ENCODE measurements at places on chromosomes 11 and 22.
A peak's percentile ranks its signal among the peaks of the same experiment; 100 is the strongest.

DNA sequence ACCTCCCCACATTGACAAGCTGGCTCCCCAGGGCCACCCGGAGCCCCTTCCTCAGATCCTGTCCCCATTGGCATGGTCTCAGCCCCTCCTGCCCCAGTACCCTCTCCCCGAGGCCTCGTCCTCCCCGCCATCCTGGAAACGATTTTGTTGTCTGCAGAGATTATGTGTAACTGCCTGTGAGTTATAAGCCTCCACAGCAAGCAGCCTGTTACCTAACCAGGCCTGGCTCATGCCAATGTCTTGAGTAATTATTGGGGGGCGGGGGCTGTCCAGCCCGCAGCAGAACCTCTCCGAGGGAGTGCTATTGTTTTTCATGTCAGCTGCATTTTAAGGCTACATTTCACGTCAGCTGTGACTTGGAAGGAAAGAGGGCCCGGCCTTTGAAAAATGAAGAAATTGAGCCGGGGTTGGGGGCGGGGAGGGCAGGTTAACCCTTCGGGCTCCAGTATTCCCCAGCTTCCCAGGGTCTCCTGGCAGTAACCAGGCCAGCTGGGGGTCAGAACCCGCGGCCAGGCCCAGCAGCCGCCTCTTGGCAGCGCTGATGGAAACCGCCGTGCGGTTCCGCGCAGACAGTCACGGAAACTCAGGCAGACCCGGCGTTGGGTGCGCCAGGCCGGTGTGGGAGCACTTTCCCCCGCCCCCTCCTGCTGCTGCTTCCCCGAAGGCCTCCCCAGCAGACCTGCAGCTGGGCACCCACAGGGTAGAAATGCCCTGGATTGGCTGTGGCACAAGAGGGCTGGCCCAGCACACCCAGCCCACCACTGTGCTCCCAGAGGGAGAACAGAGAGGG, 59.5 kb downstream of the CDKN1C start:
- peak; percentile 93 for DNase-seq

GRCh38 chr11:68377389-68377795, 65.0 kb downstream of the LRP5 start:
- DNase-seq = no peak

- no peak for DNase-seq
These were observed 125.0 kb upstream of the LARGE1 start for GRCh38 chr22:34045311-34045710.

GRCh38 chr22:32643246-32643645, 158.3 kb upstream of the TIMP3 start:
- DNase-seq = no peak

- no peak for DNase-seq
These were observed 7.8 kb downstream of the OR8B12 start for GRCh38 chr11:124535552-124536232.

- DNase-seq = peak; percentile 66
These were observed 49.9 kb upstream of the SEPTIN5 start for GRCh38 chr22:19664406-19664805.

GRCh38 chr11:82974851-82975250, 73.3 kb downstream of the DDIAS start:
- DNase-seq = no peak

- no peak for DNase-seq
These were observed 410.7 kb upstream of the KIRREL3 start for GRCh38 chr11:127411283-127411682.

DNA sequence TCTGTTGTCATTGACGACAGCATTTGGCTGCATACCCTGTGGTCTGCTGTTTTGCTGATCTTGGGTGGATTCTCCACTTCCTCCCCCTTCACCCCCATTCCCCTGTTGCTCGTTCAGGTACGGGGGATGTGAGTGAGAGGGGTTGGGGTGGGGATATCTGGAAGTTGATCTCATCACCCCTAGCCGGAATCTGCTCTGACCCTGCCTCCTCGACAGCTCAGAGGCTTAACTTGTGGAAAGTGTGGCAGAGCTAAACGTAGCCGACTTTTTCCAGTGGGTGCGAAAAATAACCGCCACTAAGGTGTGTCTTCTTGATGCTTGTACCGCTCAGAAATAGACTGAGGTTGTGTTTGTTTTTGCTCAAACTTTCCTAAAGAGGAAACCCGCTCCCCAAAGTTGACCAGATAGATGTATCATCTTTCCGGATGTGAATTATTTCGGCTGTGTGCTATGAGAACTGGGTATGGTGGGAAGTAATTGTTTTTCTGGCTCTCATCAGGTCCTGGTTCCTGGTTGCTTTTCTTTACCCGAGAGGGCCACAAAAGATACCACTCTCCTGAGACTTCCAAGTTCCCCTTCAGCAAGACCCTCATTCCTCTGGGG, 6.6 kb downstream of the ZBTB16 start:
- DNase-seq = no peak

- no peak for DNase-seq
These were observed 15.6 kb upstream of the FXYD2 start for GRCh38 chr11:117839936-117840813.

DNA sequence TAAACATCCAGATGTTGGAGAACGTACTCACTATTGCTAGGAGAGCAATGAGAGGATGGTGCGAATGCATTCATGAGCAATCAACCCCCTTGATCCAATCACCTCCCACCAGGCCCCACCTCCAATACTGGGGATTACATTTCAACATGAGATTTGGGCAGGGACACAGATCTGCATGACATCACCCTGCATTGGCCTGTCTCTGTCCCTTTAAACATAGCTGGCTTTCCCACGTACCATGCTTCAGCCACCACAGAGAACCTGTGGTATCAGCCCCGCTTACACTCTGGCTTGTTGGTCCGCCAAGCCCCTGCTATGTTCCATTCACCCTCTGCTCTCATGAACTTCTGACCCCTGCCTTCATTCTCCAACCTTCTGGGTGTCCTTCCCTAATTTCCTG, 157.5 kb upstream of the E2F8 start:
- DNase-seq = no peak

- no peak for DNase-seq
These were observed 1.4 kb downstream of the FAM111A start for GRCh38 chr11:59144096-59144495.

DNA sequence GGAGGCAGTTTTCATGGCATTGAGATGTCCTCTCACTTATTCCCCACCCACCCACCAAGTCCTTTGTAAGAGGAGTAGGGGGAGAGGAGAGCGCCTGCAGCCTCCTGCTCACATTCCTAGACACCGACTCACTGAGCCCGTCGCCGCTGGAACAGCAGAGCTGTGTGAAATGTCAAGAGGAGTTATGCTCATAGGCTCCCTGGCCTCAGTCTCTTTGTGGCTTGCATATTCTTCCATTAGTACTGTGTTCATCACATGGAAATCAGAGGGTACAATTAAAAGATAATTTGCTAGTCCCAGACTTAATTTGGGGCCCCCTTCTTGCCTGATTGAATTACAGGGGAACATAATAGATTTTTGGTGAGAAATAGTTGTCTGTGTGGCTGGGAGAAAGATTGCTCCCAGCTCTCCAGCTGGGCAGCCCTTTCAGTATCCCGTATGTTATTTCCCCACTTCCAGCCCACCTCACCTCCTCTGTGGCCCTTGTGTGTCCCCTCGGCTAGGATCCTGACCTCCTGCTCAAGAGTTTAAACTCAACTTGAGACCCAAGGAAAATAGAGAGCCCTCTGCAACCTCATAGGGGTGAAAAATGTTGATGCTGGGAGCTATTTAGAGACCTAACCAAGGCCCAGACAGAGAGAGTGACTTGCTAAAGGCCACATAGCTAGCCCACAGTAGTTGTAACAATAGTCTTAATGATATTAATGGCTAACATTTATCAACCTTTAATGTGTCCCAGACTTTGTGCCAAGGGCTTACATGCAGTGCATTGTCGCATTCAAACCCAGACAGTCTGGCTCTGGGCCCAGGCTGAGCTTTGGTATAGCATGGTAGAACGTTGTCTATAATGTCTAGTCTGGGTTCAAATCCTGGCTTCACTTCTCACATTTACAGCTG, 32.2 kb downstream of the LIMK2 start:
- DNase-seq = no peak

- peak; percentile 58 for DNase-seq
These were observed 6.1 kb downstream of the ARHGAP8 start for GRCh38 chr22:44758344-44758973.

- DNase-seq = no peak
These were observed 114.4 kb upstream of the ANO1 start for GRCh38 chr11:69963533-69964246.

DNA sequence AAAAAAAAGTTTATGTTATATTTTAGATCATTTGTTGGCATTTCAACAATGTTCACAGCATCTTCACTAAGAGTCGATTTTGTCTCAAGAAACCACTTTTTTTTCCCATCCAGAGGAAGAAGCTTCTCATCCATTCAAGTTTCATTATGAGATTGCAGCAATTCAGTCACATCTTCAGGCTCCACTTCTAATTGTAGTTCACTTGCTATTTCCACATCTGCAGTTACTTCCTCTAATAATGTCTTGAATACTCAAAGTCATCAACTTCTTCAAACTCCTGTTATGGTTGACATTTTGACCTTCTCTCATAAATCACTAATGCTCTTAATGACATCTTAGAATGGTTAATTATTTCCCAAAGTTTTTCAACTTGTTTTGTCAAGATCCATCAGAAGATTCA, 61.3 kb upstream of the CHORDC1 start:
- no peak for DNase-seq

- DNase-seq = no peak
These were observed 77.0 kb downstream of the DDIAS start for GRCh38 chr11:82978422-82979099.

DNA sequence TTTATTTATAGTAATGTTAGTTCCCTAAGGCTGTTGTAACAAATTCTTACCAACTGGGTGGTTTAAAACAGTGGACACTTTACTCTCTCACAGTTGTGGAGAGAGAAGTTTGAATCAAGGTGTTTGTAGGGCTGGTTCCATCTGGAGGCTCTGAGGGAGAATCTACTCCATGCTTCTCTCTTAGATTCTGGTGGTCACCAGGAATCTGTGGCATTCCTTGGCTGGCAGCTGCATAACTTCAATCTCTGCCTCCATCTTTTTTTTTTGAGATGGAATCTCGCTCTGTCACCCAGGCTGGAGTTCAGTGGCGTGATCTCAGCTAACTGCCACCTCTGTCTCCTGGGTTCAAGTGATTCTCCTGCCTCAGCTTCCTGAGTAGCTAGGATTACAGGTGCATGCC, 46.3 kb downstream of the LDLRAD3 start:
- DNase-seq = no peak

- DNase-seq = no peak
These were observed 3.9 kb downstream of the MDK start for GRCh38 chr11:46385169-46386004.

- no peak for DNase-seq
These were observed 19.8 kb downstream of the TTC12 start for GRCh38 chr11:113334183-113334582.

DNA sequence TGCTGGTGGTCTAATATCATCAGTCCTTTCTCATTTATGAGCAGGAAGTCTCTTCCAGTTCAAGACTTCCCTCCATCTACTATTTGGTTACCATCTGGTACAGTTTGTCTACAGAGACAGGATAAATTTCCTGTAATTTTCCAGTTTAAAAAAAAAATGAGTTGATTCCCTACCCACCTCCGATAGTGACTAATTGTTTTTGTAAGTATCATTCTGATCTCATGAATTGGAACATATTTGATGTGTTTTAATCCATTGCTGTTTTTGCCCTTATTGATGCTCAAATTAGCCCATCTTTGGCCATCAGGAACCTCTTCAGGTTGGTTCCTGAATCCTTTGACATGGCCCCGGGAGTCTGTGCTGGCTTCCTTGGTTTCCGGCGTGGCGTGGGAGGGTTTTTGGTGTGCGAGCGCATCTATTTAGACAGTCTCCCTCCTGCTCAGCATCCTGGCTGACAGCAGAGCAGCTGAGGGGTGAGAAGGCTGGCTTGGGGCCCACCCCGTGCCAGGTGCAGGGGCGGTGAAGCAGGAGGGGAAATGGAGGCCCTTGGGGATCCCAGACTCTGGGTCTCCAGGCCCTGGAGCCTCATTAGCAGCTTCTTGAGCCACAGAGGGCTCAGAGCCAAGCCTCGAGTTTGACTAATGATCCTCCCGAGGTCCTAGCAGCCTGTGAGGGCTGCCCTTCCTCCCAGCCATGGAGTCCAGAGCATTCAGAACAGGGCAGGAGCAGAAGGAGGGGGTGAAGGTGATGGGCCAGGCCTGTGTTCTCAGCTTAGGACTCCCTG, 6.8 kb downstream of the OMP start:
- DNase-seq = no peak

DNA sequence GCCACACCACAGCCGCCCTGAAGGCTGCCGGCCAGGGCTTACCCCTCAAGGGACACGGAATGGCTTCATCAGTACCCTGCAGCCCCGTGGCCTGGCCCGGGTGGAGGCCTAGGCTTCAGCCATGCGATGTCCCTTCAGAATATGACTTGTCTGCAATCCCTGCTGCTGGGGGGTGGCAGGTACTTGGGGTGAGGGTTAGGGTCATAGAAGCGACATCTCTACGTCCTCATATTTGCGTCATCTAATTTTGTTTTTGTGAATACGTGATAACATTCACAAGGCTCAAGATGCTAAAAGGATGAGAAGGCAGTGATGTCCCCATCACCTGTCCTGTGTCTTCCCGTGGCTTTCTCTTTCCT, 6.4 kb downstream of the CCND1 start:
- DNase-seq = no peak

DNA sequence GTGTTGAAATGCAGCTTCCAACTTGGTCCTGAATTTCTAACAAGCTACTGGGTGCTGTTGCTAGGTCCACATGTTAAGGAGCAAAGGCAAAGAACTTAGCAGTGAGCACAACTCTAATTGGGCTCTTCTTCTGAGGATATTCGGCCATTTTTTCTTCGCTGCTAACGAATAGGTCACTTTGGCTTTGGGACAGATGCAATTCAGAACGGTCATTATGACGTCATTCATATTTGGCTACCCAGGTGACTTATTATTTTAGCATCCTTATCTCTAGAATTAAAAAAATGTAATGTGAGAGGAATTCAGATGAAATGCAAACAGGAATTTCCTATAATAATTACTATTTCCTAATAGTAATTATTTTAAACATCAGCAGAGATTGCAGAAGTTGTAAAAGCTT, 13.9 kb downstream of the TMA7B start:
- DNase-seq = no peak

DNA sequence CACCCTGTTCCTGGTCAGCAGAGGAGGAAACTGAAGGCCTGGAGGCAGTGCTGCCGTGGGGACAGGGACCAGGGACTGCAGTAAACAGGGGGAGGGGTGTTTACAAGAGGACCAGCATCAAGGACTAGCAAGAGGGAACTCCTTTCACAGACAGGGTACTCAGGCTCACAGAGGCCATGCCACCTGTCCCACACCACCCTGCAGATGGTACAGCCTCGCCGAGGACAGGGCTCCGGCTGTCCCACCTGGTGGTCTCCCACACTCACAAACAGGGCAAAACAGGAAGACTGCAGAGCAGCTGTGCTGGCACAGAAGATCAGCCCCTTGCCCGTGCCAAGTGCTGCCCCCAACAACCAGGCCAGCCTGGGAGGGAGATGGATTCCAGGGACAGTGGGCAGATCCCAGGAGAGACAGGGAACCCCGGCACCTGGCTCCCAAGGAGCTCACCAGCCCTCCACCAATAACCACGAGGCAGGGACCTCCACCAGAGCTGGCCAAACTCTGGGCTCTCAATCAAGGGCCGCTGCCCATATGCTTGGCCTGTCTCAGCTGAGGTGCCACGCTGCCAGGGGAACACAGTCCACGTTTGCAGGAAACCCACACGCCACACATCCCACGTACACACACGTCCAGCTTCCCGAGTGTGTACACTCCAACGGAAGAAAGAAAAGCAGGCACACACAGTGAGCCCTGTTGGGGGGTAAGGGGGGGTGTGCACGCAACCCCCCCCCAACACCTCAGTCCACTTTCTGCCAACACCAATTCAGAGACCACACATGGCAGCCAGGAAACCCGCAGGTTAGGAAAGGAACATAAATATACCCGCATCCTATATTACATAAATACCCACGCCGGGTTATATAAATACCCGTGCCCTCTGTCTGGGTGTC, 2.1 kb downstream of the CSNK1E start:
- peak; percentile 72 for DNase-seq
